AG09309 (cell line): ENCODE measurements at places on chromosomes 11 and 22.

DNA sequence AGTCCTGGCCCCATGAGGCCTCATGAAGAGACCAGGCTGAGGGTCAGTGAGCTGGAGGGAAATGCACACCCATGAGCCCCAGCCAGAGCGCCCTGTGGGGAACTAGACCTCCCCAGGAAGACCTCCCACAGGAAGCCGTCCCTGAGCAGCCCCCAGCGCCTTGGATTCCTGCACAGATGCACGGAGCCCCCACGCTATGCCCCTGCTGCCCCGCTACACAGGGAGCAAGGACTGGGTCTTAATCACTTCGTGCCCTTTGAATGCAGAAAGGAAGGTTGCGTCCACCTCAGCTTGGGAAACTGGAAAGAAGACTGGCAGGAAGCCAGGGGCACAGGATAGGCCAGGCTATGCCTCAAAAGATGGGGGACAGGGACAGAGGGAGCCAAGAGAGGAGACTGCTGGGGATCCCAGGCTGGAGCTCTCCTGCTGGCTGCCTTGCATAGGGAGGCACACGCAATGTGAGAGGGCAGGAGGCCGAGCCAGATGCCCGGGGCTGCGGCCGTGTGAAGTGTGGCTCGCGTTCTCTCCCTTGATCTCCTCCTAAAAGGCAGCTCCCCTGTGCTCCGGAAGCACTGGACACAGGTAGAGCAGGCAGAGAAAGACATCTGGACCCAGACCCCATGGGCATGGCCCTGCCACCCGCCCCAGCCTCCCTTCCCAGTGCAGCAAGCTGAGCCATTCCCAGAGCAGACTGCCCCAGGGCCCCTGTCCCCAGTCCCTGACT, 32.8 kb downstream of the MACROD1 start:
- no peak for DNase-seq

GRCh38 chr11:75813622-75814039, 1.4 kb upstream of the UVRAG start:
- no peak for DNase-seq

DNA sequence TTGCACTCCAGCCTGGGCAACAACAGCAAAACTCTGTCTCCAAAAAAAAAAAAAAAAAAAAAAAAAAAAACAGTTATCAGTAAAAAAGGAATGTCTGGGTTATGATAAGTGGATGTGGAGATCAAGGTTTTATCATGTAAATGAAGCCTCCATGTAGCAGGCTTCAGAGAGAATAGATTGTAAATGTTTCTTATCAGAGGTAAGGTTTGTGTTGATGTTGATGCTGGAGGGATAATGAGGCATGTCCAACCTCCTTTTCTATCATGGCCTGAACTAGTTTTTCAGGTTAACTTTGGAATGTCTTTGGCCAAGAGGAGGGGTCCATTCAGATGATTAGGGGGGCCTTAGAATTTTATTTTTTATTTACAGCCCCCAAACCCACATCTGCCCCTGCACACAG, 35.4 kb upstream of the TREH start:
- DNase-seq: no peak

- no peak for DNase-seq
These were observed 1019.4 kb downstream of the BRD1 start for GRCh38 chr22:48808038-48808960.

DNA sequence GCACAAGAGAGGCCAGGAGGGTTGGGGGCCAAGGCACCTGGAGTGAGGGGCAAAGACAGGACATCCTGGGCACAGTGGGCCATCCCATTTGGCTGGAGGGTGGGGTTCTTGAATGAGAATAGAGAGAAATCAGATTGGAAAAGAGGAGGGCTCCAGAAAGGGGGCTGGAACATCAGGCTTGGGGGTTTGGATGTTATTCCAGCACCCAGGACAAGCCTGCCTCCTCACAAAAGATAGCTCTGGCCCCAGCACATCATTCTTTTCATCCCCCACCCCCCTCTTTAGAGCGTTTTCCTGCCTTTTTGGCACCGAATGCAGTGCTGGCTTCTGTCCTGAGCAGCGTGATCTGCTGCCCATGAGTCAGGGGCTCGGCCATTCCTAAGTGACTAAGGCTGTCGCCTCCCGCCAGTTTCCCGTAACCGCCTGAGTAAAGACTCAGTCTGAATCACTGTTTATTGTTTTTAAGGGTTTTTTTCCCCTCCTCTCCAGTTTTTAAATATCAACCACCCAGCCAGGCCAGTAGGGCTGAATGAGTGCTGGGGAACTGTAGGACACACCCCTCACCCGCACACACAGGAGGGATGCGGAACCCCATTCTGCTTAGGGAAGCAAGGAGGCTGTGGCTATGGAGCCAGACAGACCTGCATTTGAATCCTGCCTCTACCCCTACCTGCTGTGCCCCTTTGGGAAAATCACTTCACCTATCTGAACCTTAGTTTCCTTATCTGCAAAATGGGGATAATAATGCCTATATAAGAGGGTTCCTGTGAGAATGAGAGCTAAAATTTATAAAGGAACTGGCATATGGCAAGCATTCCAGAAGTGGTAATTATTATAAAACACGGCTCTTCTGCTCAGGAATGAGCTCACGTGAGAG, 32.4 kb upstream of the NAV2 start:
- peak; percentile 85 for DNase-seq
